ENCODE measurements at places on chromosomes 4 and X.

DNA sequence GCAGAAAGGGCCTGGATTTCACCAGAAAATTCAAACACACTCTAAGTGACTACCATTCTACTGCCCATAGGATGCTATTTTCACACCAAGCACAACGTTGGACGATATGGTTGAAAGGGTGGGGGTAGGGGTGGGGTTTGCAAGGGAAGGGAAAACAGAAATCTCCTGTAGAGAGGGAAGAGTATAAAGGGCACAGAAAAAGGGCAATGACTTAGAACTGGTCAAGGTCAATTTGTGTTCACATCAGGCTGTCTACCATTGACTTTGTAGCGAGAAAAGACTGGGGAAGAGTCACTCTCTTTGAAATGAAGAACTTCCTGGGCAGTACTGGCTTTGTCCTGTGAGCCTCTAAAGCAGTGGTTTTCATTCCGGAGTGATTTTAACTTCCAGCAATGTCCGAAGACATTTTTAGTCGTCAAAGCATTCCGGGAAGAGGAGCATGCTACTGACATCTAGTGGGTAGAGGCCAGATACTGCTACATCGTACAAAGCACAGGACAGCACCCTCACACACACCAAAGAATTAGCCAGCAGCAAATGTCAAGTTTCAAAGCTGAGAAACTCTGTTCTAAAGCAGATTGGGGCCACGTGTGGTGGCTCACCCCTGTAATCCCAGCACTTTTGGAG lies 48.4 kb upstream of the SLC7A3 start:
- no peak for DNase-seq

- no peak for DNase-seq
Observed at GRCh38 chr4:55826986-55827385, 7.4 kb downstream of the EXOC1L start.

DNA sequence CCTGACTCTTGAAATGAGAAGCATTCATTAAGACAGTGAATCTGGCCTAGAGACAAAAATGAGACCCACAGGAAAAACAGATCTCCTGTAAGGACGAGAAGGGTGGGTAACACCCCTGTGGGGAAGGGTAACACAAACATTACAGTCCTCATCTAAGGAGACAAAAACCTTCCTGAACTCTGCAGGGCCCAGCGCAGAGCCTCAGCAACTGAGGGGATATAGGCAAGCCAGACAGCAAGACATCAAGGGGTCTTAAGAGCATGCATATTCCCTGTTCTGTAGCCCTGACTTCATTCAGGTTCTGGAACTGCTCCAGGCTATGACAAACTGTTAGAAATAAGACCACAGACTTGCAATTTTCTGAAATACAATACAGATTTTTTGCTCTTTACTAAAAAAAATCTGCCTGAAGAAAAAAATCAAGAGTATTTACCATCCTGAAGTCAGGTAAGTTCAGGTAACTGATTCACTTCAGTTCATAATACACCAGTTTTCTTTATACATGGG lies 15.5 kb downstream of the COX18 start:
- no peak for DNase-seq

GRCh38 chr4:169103966-169104412 lies 93.9 kb upstream of the CBR4 start:
- no peak for DNase-seq

DNA sequence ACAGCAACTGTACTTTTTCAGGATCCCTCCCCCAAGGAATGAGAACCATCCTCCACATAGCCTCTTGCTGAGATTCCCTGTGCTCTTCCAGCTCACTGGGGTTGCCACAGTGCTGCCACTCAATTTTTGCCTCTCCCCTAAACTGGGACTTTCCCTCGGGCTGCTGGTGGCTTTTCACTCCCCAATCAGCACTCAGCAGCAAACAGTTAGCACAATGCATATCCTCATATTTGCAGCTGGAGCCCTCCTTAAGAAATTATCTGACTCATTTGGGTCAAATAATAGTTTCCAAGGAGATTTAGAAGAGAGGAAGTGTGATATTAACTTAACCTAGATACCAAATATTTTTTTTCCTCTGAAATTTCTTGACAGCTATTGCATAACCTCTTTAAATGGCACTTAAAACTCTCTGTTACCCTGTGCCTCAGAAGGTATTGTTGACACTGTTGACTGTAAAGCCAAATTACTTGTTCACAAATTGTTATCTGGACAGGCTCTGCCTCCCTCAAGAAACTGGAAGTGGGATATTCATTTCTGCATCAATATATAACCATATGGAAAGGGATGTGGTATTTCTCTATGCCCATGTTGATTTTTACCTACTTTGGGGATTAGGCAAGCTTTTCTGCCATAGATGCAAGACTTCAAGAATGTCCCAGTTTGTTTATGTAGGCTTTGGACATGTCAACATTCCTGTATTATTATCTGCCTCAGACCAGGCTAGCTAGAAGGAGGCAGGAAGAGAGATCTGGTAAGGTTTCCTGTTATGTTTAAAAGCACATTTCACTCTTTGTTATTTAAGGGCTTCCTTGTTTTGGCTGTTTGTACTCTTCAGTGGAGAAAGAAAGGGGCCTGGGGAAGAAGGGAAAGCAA lies 58.0 kb downstream of the SEPTIN11 start:
- DNase-seq: peak; percentile 37

DNA sequence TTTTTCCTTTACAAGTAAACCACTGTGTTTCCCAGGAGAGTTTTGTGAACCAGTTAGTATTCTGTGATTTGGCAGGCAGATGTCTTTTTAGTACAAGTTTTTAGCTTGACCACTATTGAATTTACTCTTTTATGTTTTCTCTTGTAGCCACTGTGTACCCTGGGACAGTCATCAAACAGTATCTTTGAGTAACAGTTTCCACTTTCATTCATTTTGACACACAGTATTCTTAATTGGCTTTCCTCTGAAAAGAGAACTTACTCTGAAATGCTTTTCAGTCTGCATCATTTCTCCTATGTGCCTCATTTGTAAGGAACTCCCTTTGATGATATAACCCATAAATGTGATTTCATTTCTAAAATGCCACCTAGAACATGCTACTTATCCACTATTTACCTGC lies 476.5 kb downstream of the PDGFC start:
- no peak for DNase-seq

GRCh38 chr4:87150498-87151261 lies 69.7 kb downstream of the KLHL8 start:
- DNase-seq: peak; percentile 74

- DNase-seq: no peak
Observed at GRCh38 chrX:45300638-45301037, 100.0 kb upstream of the DIPK2B start.

DNA sequence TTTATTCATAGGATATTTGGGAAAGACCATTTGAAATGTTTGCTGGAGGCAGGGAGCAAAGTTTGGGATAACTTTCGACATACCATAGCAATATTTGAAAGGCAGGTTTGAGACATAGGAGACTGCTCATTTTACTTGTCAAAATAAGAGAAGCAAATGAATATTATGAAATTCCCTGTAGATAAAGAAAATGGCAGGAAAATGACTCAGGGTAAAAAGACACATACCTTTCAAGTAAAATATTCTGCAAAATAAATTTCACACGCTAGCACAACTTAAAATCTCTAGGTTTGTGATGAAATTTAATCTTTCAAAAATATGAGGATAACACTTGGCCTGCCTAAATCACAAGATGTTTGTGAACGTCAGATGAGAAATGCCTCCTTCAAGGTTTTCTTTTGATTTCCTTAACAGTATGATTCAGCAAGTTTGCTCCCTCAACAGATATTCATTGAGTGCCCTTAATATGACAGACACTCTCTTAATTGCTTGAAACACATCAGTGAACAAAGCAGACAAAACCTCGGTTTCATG lies 6.6 kb downstream of the TMEM156 start:
- no peak for DNase-seq

GRCh38 chrX:133307637-133308498 lies 89.7 kb upstream of the TFDP3 start:
- DNase-seq: no peak

DNA sequence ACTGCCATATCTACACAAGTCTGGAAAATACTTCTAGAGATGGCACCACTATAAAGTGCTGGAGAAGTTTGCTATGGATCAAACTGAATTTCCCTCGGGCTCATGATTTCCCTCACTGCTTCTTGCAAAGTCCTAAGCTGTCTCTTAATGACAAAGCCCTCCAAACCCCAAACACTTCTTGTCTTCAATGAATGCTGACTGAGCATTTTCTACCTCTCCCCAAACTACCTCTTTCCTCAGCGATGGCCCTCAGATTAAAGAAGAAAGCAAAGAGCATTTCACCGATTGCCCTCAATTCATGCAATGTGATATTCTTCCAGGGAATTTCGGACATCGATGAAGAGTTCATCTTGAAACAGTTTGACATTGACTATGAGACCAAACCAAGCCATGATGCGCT lies 19.7 kb downstream of the FAM47E start:
- DNase-seq: no peak

DNA sequence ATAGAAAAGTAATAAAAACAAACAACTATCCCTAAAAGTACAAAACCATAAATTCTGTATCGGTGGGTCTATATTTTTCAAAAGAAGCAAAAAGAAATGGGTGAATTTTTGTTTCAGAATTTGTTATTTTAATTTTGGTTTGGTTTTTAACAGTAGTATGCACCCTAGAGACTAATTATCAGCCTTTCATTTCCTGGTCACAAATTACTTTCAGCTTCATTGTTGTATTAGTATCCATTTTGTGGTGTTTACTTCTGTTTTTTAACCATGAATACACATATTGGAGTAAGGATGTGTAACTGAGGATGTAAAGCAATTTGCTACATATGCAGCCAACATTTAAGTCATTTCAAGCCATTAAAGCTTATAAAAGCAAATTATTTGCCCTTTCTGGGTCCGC lies 97.8 kb downstream of the LUZP4 start:
- DNase-seq: no peak

GRCh38 chr4:74897386-74897785 lies 35.5 kb upstream of the PARM1 start:
- DNase-seq: no peak

- peak; percentile 65 for DNase-seq
Observed at GRCh38 chr4:121462660-121463261, 81.9 kb upstream of the QRFPR start.

DNA sequence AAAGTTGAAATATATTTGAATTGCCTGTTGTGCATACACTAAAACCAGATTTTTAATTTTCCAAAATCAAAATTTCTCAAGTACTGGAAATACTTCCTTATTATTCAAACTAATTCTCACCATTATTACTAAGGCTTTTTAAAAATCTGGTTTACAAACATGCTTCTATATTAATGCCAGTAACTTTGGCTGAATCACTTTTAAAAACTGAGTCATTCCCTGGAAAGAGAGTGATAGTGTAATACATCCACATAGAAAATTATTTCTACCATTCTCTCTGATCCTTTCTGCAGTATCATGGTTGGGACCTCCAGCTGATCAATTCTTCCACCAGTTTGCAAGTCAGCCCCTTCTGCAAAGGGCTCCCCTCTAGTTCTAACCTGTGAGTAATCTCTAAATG lies 165.3 kb upstream of the FAM241A start:
- DNase-seq: no peak

GRCh38 chr4:55837903-55838302 lies 15.5 kb upstream of the EXOC1 start:
- DNase-seq: no peak

DNA sequence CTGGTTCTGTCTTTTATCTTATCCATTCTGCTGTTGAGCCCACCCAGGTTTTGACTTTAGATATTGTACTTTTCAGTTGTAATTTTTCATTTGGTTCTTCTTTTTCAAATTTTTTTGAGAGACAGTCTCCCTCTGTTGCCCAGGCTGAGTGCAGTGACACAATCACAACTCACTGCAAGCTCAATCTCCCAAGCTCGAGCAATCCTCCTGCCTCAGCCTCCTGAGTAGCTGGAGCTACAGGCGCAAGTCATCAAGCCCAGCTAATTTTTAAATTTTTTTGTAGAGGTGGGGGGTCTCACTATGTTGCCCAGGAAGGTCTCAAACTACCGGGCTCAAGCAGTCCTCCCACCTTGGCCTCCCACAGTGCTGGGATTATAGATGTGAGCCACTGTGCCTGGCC lies 25.7 kb downstream of the LETM1 start:
- DNase-seq: no peak

- DNase-seq: no peak
Observed at GRCh38 chrX:132395026-132395425, 93.8 kb downstream of the MBNL3 start.

DNA sequence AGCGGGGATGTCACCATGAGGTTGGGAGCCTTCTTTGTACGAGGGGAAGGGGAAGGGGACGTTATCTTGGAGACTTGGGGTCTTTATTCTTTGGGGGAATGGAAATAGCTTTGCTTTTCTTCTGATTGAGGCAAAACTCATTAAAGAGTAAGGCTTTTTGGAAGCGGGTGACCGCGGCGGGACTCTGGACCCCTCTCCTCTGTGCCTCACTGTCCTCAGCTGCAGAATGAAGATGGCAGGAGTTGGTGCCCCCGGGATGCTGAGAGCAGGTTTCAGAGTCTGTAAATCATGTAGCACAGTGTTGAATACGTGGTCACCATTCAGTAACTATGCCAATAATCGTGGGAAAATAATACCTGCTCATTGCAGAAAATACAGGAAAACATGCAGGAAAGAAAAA lies 32.1 kb downstream of the HTT-AS start:
- DNase-seq: no peak

DNA sequence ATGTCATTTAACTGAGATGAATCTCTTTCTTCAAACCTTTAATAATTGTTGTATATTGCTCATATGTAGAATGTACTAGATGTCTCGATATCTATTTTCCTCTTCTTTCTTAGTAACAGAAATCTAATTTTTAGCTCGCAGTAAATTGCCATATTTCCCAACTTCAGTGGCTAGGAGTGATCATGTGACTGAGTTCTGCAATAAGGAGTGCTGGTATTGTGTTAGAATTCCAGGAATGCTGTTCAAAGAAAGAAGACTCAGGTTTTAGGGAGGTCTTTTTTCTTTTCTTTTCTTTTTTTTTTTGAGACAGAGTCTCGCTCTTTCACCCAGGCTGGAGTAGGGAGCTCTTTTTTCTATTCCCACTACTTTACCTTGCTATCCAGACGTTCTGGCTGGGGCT lies 81.7 kb downstream of the SLC10A7 start:
- DNase-seq: no peak

GRCh38 chr4:3736806-3737205 lies 29.4 kb upstream of the ADRA2C start:
- DNase-seq: no peak

- DNase-seq: no peak
Observed at GRCh38 chr4:114613560-114613959, 15.0 kb downstream of the UGT8 start.

- no peak for DNase-seq
Observed at GRCh38 chr4:20096911-20097310, 154.8 kb upstream of the SLIT2 start.

GRCh38 chrX:152117305-152117704 lies 21.1 kb downstream of the MAGEA10 start:
- DNase-seq: no peak

DNA sequence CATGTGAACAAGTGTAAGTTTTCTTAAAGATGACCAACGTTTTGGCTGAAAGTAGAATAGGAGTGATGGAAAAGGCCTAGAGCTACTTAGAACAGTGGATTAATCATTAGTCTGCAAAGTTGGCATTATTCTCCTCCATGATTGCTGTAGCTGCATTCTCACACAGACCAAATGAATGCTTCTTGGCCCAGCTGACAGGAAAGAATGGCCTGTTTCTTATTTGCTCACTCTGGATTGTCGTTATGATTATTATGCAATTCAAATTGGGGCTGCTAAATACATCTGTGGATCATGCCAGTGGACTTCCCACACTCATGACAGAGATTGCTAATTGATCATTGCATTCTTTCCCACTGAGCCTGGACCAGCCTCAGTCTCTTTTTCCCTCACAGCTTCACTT lies 285.0 kb downstream of the STIM2 start:
- DNase-seq: no peak

- DNase-seq: no peak
Observed at GRCh38 chr4:185128272-185129119, 14.6 kb upstream of the SLC25A4 start.

GRCh38 chr4:128068918-128069317 lies 7.8 kb downstream of the LARP1B start:
- no peak for DNase-seq
